ENCODE measurements at places on chromosomes 1 and 21. TPM values are rescaled to one million over a fixed set of nuclear protein-coding genes. Genes with fewer than 3 reads are reported as not detected.
A peak's percentile ranks its signal among the peaks of the same experiment; 100 is the strongest.

GRCh38 chr1:50921029-50921428 lies 39.0 kb downstream of the FAF1 start:
- no peak overlapping the region for H3K27ac ChIP-seq
- no peaks in the 10 kb centered on the region for H3K27me3 ChIP-seq
- no peak overlapping the region for H3K4me3 ChIP-seq
- H3K36me3 ChIP-seq, result peaks cover 13% of the 10 kb centered on the region
- DNase-seq, result no peak

DNA sequence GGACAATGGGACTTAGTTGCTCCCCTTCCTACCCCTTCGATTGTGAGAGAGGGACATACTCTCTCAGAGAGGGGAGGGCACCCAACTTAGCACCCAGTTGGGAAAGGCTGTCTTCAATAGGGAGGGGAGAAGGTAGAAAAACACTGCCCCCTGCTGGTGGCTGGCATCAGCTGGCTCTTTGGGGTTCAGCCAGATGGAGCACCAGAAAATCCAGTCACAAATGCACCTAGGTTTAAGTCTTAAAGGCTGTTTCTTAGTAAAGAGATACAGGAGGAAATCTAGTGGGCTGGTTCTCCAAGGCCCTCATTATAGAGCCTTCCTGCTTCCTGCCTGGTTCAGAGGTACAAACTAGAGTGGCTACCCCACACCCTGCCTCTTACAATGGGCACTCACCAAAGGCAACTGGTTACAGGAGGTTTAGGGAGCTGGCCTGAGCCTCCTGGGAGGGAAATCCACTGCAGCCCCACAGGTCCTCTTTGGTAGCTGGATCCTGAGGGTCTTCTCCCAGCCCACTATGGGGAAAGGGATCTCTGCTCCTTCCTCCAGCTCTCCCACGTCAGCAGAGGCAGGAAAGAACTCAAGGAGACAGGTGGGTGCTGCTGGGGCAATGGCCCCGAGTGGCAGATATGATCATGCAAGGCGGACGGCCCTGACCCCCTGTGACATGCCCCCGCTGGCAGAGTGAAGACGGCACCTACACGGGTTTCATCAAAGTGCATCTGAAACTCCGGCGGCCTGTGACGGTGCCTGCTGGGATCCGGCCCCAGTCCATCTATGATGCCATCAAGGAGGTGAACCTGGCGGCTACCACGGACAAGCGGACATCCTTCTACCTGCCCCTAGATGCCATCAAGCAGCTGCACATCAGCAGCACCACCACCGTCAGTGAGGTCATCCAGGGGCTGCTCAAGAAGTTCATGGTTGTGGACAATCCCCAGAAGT lies 28.3 kb downstream of the EIF2D start:
- peak; percentile 90 for DNase-seq
- H3K4me3 ChIP-seq, result peak overlapping the region; percentile 87
- H3K36me3 ChIP-seq, result peaks cover 20% of the 10 kb centered on the region
- peaks cover 99% of the 10 kb centered on the region for H3K4me1 ChIP-seq
- peak overlapping the region; percentile 100 for H3K27ac ChIP-seq
- H3K27me3 ChIP-seq, result no peaks in the 10 kb centered on the region

GRCh38 chr1:117572546-117572945 lies 33.3 kb upstream of the TENT5C start:
- H3K4me3 ChIP-seq, result peak overlapping the region; percentile 2
- H3K27me3 ChIP-seq, result no peaks in the 10 kb centered on the region
- no peak overlapping the region for H3K27ac ChIP-seq
- H3K36me3 ChIP-seq, result no peaks in the 10 kb centered on the region

GRCh38 chr1:111214884-111215283 lies 12.6 kb upstream of the CHI3L2 start:
- peak; percentile 73 for DNase-seq
- H3K4me3 ChIP-seq, result peak overlapping the region; percentile 76
- peaks cover 83% of the 10 kb centered on the region for H3K4me1 ChIP-seq
- no peaks in the 10 kb centered on the region for H3K27me3 ChIP-seq
- peak overlapping the region; percentile 94 for H3K27ac ChIP-seq
- peaks cover 8% of the 10 kb centered on the region for H3K36me3 ChIP-seq

- H3K4me3 ChIP-seq, result no peak overlapping the region
- DNase-seq, result no peak
- no peaks in the 10 kb centered on the region for H3K27me3 ChIP-seq
- H3K4me1 ChIP-seq, result no peaks in the 10 kb centered on the region
These were observed 64.8 kb downstream of the SYF2 start for GRCh38 chr1:25167269-25168192.

DNA sequence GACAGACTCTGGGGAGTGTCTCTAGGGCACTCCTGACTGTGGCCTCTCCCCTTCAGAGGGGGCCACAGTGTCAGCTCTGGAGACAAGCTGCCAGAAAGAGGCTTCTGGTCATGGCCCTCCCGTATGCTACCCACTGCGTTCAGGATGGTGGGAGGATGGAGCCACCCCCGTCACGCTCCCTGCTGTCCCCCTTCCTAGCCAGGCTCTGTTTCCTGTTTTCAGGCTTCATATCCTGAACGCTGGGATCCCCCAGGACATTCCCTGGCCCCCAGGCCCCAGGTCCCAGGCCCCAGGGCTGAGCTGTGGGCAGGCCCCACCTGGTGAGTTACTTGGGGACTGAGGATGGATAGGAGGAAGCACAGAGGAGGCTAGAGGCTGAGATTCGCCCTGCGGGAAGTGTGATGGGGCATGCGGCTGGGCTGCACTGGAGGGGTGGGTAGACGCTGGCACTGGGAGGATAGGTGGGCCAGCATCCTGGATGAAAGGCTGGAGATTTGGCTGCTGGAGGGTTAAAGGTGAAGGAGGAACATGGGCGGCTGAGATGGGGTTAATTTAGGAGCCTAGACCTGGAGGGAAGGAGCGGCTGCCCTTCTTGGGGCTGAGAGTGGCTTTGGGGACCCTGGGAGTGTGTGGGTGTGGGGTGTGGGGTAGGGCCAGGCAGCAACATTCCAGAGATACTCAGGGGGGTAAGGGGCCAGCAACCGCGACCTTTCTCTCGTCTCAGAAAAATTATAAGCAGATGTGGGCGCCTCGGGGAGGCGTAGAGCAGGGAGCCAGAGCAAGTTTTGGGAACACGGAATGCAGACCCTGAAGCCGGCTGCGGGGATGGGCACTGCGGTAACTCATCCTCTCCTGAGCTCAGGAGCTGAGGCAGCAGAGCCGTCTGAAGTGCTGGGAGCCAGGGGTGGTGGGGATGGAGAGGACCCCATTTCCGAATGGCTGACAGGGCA lies 8.7 kb downstream of the PEAR1 start:
- no peak for DNase-seq
- H3K4me3 ChIP-seq, result no peak overlapping the region
- H3K27me3 ChIP-seq, result peaks cover 18% of the 10 kb centered on the region
- H3K27ac ChIP-seq, result no peak overlapping the region

The MMEL1 gene
- 1.5 TPM for total RNA-seq

The RCSD1 gene
- total RNA-seq, result 62.0 TPM

The ASCL5 gene
- total RNA-seq, result 0.22 TPM

The KCNJ10 gene
- 0.37 TPM for total RNA-seq

The MSH4 gene
- total RNA-seq, result 0.65 TPM

All from activated T-cell treated with anti-CD3 and anti-CD28 coated beads, Interleukin-2, amount 50 U/mL, for 72 hours (primary cell).